ENCODE measurements at places on chromosomes 13 and 19.

GRCh38 chr13:75769141-75769905 is 133.2 kb downstream of the LMO7 start:
- no peak for DNase-seq

DNA sequence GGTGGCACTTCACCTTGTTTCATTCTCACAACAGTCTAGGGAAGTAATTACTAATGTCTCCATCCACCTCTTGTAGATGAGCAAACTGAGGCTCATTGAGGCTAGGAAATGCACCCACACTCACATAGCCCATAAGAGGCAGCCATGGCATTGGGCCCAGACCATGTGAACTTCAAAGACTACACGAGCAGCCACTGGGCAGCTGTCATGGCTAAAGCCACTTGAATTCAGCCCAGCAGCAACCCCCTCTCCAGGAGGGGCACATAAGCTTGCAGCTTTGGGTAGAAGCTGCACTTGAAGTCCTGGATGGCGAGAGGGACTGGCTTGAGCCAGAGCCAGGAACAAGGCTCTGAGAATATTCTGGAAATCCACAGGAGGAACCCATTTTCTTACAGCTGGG is 13.4 kb downstream of the ALOX5AP start:
- no peak for DNase-seq

GRCh38 chr13:110875241-110875640 is 39.6 kb downstream of the ANKRD10 start:
- no peak for DNase-seq

DNA sequence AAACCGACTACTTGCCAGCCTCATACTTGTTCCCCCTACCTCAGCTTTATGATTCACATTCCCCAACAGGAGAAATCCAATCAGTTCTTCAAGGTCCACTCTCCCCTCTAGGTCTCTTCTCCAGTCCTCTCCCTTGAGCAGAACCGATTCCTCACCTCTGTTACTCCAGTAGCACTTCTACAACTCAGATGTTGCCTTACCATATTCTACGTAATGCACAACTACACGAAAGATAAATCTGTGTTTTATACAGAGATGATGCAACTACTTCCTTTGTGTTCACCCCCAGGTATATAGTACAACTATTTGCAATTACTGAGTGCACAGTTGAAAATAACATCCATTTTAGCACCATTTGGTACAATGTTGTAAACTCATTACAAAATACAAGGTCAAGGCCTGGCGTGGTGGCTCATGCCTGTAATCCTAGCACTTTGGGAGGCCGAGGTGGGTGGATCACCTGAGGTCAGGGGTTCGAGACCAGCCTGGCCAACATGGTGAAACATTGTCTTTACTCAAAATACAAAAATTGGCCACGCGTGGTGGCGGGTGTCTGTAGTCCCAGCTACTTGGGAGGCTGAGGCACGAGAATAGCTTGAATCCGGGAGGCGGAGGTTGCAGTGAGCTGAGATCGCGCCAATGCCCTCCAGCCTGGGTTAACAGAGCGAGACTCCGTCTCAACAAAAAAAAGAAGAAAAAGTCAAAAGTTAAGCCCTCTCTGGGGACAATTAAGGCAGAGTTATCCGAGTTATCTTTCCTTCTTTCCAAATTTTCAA is 2.8 kb upstream of the WBP4 start:
- no peak for DNase-seq

- no peak for DNase-seq
Measured at GRCh38 chr19:53655042-53655665, 23.4 kb downstream of the DPRX start.

- DNase-seq = no peak
Measured at GRCh38 chr13:50611117-50611781, 232.2 kb downstream of the DLEU7 start.

GRCh38 chr19:30471441-30471840 is 99.3 kb downstream of the ZNF536 start:
- no peak for DNase-seq
